ENCODE measurements at places on chromosomes 7 and 10. TPM values are rescaled to one million over a fixed set of nuclear protein-coding genes. Genes with fewer than 3 reads are reported as not detected.

The ANXA8 gene
- total RNA-seq: 1.0 TPM

The HOXA9 gene
- not detected for total RNA-seq

The CDK14 gene
- 14.0 TPM for total RNA-seq

The SLC26A3 gene
- 2.8 TPM for total RNA-seq

The CEP55 gene
- 0.43 TPM for total RNA-seq

The LLCFC1 gene
- total RNA-seq: not detected

The GPNMB gene
- total RNA-seq: 5.8 TPM

The NEUROD6 gene
- not detected for total RNA-seq

The DKK1 gene
- not detected for total RNA-seq

The C10orf53 gene
- not detected for total RNA-seq

The SPDYE8 gene
- not detected for total RNA-seq

The SPDYE1 gene
- not detected for total RNA-seq

The MOGAT3 gene
- 28.6 TPM for total RNA-seq

The AKR1D1 gene
- total RNA-seq: 98.4 TPM

The NPSR1 gene
- total RNA-seq: not detected

The PDK4 gene
- total RNA-seq: 75.1 TPM

The NAT16 gene
- not detected for total RNA-seq

The MYO1G gene
- total RNA-seq: 1.3 TPM

The DGKI gene
- total RNA-seq: not detected

The UCMA gene
- total RNA-seq: not detected

The TMEM196 gene
- not detected for total RNA-seq

The GIMAP8 gene
- 8.4 TPM for total RNA-seq

The POR gene
- 603 TPM for total RNA-seq

The GPR85 gene
- total RNA-seq: 0.25 TPM

The TRPV5 gene
- total RNA-seq: not detected

Data from right lobe of liver (tissue), 6 donors.